NCI-H1048 (cell line): ENCODE measurements at places on chromosomes 4 and X.
A peak's percentile ranks its signal among the peaks of the same experiment; 100 is the strongest.

GRCh38 chr4:90240333-90240732, 113.1 kb downstream of the CCSER1 start:
- no peak for DNase-seq

- no peak for DNase-seq
Observed at GRCh38 chr4:147059064-147059731, 113.5 kb upstream of the TTC29 start.

GRCh38 chr4:114132830-114133229, 153.4 kb upstream of the ARSJ start:
- DNase-seq: no peak

- DNase-seq: no peak
Observed at GRCh38 chr4:184536065-184536880, 61.9 kb upstream of the IRF2 start.

GRCh38 chr4:125736057-125736456, 421.3 kb downstream of the FAT4 start:
- no peak for DNase-seq

- DNase-seq: no peak
Observed at GRCh38 chrX:19440713-19441112, 74.6 kb downstream of the MAP3K15 start.

DNA sequence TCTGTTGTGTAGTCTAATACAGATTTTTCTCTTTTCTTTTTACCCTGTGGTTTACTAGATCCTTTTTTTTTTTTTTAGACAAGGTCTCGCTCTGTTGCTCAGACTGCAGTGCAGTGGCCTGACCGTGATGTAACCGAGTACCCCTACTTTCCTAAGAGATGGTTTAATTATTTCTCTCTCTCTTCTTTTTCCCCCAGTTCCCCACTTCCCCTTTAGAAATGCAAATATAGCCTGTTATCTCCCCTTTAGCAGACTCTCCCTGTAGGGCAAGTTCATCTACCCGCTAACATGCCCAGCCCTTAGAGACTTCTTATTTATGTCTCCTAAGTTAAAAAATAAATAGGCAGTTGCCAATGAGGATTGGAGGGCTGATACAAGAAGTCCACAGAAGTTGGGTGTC, 4.5 kb downstream of the SNX25 start:
- no peak for DNase-seq

DNA sequence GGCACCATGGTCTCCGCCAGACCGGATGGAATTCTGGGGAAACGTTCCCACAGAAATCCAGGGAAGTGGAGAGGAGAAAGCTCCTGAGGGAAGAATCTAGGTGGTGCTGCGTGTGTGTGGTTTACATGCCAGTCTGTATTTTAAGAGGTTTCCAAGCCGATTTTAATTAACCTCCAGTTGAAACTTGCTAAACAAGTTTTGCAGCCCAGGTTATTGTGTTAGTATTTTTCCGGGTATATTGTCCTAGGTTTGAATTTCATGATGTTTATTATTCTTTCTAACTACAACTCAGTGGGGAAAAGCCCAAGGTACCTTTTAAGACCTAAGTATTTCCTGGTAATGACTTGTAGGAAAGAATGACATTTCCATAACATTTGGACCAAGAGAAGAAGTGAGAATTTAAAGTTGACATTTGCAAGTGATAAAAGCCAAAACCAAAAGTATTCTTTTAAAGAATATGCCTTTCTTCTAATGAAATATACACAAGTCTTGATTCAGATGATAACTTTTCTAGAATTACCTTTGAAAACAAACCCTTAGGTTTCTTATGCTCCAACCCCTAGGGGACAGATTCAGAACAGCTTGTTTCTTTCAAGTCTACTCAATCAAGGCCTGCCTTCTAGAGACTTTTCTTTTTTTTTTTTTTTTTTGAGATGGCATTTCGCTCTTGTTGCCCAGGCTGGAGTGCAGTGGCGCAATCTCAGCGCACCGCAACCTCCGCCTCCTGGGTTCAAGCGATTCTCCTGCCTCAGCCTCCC, 14.6 kb downstream of the SAT1 start:
- DNase-seq: peak; percentile 76

- no peak for DNase-seq
Observed at GRCh38 chr4:2842687-2843262, 869 bp upstream of the ADD1 start.

- DNase-seq: no peak
Observed at GRCh38 chrX:133859336-133859735, 126.1 kb downstream of the GPC3 start.

DNA sequence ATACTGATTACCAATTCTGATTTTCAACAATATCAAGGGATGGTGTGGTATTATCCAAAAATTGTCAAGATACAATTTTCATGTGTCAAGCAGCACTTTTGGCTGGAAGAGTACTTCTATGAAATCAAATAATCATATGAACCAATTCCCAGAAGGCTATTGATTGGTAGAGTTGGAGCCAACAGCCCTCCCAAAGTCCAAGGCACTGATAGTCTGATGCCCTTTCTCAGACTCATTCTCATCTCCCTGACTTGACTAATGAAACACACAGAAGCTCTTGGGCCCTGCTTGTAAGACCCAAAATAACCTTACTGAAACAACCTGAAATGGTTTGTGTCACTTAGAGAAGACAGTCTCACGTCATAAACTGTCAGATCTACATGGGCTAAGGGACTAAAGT, 48.9 kb downstream of the ATP11C start:
- no peak for DNase-seq

DNA sequence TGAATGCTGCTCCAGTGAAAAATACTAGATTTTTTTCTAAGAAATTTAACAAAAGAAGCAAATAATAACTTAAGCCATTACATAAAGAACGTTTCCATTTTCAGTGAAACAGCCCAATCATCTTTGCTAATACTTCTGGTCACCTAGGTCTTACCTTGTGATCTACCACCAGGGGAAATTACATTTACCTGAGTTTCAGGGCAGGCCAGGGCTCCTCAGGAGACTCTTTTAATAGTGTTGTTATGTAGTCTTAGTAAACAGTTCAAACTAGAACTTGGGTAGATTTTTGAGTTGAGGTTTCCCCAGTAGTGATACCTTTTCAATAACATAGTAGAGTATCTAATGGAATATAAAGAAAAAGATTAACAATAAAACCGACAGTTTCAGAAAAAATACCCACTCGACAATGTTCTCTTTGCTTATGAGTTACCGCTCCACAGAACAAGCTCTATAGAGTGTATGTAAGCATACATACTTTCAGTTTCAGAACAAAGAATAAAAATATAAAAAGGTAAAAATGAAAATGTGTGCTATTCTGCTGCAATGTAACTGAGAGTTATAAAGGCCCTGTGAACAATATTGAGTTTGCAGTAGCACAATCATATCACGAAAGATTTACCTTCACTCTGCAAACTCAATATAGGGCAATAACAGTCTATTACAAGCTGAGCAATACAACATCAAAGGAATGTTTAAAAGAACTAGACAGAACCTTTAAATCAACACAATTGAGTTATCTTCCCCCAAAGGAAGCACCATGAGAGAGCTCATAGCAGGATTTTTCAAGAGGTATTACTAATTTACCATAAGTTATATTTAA, 165.8 kb downstream of the ATOH1 start:
- no peak for DNase-seq

DNA sequence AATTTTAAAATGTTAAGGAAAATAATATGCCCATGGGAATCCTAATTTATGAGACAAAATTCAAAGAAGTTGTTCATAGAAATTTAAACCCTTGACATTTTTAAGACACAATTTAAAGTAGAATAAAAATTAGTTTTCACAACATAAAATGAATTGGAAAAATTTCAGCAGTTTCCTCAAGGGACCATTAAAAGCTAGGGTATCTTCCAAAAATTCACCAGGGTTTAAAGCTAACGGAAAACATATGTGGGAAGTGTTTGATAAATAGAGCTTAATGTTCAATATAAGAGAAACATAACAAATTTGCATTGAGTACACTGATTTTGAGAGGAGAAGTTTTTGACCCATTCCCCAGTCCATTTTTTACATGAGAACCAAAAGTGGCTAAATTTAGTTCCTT, 228.9 kb upstream of the TTC29 start:
- no peak for DNase-seq

DNA sequence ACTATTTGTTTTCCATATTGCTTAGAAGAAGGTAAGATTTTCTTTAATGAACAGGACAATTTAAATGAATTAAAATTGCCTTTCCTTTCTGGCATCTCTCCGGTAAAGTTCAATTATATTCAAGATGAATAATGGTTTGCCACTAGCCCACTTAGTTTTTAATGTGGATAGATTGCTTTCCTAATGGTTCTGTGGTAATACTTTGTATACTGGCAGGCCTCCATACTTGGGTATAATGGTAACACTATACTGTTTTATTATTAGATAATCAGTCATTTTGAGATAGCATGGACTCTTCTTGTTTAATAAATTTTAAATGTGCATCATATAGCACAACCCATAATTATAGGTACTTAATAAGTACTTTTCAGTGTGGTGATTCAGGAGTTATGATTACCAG, 89.5 kb downstream of the ELOVL6 start:
- no peak for DNase-seq

GRCh38 chr4:83779103-83780052, 243.5 kb downstream of the GPAT3 start:
- DNase-seq: no peak

- no peak for DNase-seq
Observed at GRCh38 chr4:123217664-123218063, 178.9 kb upstream of the SPRY1 start.

- DNase-seq: no peak
Observed at GRCh38 chr4:2850966-2851798, 7.5 kb downstream of the ADD1 start.

DNA sequence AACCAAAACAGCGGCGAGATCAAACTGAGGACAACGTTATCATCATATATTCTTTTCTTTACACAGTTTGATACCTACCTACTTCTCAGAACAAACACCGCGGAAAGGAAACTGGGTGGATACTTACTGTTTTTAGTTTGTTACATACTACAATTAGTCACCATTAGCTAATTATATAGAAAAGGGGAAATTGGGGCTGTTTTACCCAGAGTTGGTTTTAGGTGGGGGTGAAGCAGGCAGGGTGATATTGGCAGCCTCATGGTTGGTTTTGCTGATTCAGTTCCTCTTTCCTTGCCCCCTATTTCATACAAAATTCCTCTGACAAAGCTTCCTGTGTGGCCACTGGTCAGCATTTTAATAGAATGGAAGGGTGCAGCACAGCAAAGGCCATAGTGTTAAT, 77.8 kb downstream of the SORBS2 start:
- no peak for DNase-seq

DNA sequence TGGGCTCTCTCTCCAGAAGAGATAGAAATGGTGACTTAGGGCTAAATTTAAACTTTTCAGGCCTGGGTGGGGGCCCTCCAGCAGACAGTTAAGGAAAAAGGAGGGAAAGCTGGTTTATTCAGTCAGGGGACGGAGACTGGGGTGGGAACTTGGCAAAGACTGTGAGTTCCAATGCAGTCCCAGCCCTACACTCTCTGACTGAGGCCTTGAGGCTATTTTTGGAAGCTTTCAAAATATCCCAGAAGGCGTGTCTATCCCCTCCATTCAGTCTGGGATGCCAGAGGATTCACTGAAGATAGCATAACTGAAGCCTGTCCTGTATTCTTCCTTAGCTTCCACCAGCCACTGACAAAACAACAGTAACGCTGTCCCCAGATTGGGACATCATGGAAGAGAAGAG, 32.1 kb upstream of the MSN start:
- no peak for DNase-seq

DNA sequence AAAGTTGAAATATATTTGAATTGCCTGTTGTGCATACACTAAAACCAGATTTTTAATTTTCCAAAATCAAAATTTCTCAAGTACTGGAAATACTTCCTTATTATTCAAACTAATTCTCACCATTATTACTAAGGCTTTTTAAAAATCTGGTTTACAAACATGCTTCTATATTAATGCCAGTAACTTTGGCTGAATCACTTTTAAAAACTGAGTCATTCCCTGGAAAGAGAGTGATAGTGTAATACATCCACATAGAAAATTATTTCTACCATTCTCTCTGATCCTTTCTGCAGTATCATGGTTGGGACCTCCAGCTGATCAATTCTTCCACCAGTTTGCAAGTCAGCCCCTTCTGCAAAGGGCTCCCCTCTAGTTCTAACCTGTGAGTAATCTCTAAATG, 165.3 kb upstream of the FAM241A start:
- DNase-seq: no peak

- DNase-seq: no peak
Observed at GRCh38 chr4:3135155-3136011, 60.9 kb downstream of the HTT start.

GRCh38 chr4:16677001-16677944, 221.2 kb downstream of the LDB2 start:
- DNase-seq: no peak

GRCh38 chr4:142405021-142405694, 440.9 kb downstream of the INPP4B start:
- DNase-seq: no peak

- DNase-seq: no peak
Observed at GRCh38 chr4:74319470-74319869, 11.2 kb downstream of the EPGN start.

GRCh38 chr4:69056921-69057550, 39.2 kb upstream of the UGT2B7 start:
- no peak for DNase-seq

DNA sequence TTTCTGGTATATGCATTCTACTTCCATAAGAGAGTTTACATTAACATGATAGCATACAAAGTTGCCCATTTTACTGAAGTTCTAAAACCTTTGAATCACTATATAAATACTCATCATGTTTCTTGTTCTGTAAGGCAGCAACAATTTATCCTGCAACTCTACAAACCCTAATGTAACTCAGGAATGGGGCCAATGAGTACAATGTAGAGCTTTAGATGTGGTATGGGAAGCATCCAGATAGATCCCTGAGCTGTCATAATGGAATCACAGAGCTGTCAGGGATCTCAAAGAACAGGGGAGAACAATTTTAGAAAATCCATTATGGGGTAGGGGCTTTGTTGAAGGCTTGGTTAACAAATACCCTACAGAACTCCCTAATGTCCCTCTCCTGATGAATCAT, 88.5 kb downstream of the DCUN1D4 start:
- DNase-seq: no peak

DNA sequence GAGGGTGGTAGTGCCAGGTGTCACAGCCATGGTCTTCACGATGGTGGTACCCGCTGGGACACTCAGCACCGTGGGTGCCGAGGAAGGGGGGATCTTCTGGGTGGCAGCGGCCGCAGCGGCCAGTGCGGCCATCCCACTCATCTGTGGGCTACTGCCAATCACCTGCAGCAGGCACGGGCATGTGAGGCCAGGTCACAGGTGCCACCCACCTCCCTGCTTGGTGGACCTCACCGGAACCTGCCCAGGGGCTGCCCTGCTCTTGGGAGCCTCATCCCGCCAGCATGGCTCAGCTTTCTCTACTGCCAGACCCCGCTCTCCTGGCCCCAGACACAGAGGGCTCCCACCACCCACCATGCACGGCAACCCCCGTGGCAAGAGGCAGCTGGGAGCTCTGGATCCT, 13.0 kb downstream of the HCFC1 start:
- no peak for DNase-seq

DNA sequence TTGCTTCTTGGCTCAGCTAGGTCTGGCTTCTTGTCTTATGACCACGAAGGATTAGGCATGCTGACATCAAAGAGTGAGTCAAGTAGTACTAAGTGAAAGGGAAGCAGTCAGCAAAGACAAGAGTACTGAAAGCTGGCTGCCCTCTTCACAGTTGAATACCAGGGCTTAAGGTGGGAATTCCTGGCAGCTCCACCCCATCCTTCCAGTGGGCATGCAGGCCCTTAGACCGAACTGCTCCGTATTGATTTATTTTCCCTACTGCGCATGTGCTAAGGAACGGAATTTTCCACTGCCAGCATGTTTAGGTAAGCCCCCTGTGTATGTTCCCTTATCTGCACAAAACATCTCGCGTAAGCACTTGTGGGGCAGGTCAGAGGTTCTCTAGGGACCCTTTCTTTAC, 2320.1 kb downstream of the ARAP2 start:
- no peak for DNase-seq

- DNase-seq: no peak
Observed at GRCh38 chr4:114535725-114536124, 62.9 kb upstream of the UGT8 start.
